ENCODE measurements at places on chromosomes 3 and 15.

GRCh38 chr3:13934813-13935212 lies 54.9 kb upstream of the WNT7A start:
- H3K4me3 ChIP-seq, result no peak overlapping the region
- no peak overlapping the region for H3K27ac ChIP-seq
- H3K36me3 ChIP-seq, result no peaks in the 10 kb centered on the region
- H3K27me3 ChIP-seq, result no peaks in the 10 kb centered on the region
- H3K4me1 ChIP-seq, result peaks cover 7% of the 10 kb centered on the region
- no peak for DNase-seq

GRCh38 chr3:144181062-144181461 lies 209.4 kb downstream of the DIPK2A start:
- no peaks in the 10 kb centered on the region for H3K36me3 ChIP-seq
- no peak overlapping the region for H3K4me3 ChIP-seq
- H3K4me1 ChIP-seq, result no peaks in the 10 kb centered on the region
- no peaks in the 10 kb centered on the region for H3K27me3 ChIP-seq
- no peak for DNase-seq

DNA sequence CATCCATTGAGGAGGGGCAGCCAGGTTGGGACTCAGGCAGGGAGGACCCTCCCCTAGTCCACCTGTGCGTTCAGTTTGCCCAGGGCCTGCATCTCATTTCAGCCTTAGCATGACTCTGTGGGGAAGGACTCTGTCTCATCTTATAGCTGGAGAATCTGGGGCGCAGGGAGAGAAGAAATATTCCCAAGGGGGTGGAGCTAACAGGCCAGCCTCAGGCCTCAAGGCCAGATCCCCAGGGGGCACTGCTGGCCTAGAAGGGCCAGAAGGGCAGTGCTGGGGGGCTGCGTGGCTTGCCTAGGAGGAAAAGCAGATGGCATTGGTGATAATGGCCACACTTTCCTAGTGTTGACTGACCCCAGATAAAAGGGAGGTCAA lies 10.9 kb downstream of the AMOTL2 start:
- H3K4me1 ChIP-seq, result peaks cover 27% of the 10 kb centered on the region
- peak overlapping the region; percentile 29 for H3K4me3 ChIP-seq
- H3K36me3 ChIP-seq, result no peaks in the 10 kb centered on the region
- no peak overlapping the region for H3K27ac ChIP-seq
- DNase-seq, result no peak
- no peaks in the 10 kb centered on the region for H3K27me3 ChIP-seq

DNA sequence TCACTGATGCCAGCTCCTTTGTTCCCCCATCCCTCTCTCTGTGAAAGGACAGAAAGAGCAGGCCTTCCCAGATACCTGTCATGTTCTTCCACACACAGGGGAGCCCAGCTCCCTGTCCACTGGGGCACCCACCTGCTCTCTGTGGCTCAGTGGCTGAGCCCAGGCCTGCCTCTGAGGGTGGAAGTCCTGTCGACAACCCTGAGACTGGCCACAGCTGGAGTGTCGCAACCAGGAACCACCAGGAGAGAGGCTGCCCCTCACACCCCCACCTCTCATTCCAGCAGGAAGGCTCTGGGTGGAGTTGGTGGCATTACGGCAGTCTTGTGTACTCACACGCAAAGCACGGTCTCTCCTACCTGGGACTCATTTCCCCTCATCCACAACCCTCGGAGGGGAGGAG lies 66.3 kb downstream of the MEGF11 start:
- peaks cover 12% of the 10 kb centered on the region for H3K27me3 ChIP-seq
- DNase-seq, result no peak
- no peak overlapping the region for H3K4me3 ChIP-seq
- H3K36me3 ChIP-seq, result no peaks in the 10 kb centered on the region
- H3K4me1 ChIP-seq, result no peaks in the 10 kb centered on the region

DNA sequence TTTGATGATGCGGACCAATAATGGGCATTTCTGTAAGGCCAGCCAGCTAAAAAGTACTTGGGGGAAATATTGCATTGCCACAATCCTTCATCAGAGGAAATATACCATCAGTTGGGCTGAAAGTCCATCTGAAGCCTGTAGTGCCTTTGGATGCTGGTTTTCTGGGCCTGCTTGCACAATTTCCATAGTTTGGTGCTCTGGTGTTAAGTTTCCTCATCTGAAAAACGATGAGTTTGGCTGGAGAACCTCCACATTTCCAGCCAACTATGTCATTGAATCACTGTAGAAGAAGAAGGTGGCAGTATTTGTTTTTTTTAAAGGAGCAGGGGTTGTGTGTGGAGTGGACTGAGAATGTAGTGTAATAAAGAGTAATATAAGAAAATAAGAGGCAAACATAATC lies 10.1 kb downstream of the CCNB2 start:
- no peaks in the 10 kb centered on the region for H3K27me3 ChIP-seq
- H3K27ac ChIP-seq, result no peak overlapping the region
- no peak for DNase-seq
- H3K36me3 ChIP-seq, result no peaks in the 10 kb centered on the region

GRCh38 chr3:152151216-152151876 lies 117.4 kb upstream of the MBNL1 start:
- no peak overlapping the region for H3K4me3 ChIP-seq
- no peak overlapping the region for H3K27ac ChIP-seq
- no peaks in the 10 kb centered on the region for H3K36me3 ChIP-seq
- no peaks in the 10 kb centered on the region for H3K27me3 ChIP-seq
- DNase-seq, result no peak

DNA sequence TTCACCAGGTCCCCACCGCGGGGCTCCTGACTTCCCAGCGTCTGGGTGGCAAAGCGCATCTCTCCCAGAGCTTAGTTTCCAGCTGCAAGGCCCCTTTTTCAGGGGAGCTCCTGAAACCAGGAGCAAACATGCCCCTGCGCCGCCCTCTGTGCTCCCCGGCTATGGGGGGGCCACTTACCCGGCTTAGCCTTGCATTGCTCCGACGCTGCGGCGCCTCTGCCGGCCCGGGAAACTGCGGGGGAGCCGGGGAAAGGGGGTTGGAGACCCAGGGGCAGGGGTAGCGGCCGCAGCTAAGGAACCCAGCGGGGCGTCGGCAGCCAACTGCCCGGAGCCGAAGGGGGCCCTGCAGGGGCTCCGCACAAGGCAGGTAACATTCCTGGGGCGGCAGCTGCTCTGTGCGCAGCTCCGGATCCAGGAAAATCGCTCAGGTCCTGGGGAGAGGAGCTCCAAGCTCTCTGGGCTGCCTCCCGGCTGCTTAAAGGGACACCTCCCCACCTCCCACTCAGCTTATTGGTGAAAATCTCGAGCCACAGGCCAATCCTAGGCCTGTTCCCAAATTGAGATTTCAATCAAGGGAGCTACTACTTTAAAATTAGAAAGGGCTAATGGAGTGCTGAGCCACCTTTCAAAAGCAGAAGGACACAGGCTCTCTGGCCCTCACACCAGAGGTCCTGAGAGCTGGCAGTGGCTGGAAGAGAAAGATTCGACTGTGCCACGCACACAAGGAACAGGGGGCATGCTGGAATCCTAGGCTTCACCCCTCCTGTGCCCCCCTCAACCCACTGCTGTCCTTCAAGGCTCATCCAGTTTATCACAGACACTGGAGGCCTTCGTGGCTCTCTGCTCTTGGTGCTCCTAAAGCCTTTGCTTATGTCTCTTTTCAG lies 42.7 kb upstream of the PRICKLE2 start:
- no peaks in the 10 kb centered on the region for H3K36me3 ChIP-seq
- no peak for DNase-seq
- H3K27me3 ChIP-seq, result no peaks in the 10 kb centered on the region
- H3K4me1 ChIP-seq, result no peaks in the 10 kb centered on the region

DNA sequence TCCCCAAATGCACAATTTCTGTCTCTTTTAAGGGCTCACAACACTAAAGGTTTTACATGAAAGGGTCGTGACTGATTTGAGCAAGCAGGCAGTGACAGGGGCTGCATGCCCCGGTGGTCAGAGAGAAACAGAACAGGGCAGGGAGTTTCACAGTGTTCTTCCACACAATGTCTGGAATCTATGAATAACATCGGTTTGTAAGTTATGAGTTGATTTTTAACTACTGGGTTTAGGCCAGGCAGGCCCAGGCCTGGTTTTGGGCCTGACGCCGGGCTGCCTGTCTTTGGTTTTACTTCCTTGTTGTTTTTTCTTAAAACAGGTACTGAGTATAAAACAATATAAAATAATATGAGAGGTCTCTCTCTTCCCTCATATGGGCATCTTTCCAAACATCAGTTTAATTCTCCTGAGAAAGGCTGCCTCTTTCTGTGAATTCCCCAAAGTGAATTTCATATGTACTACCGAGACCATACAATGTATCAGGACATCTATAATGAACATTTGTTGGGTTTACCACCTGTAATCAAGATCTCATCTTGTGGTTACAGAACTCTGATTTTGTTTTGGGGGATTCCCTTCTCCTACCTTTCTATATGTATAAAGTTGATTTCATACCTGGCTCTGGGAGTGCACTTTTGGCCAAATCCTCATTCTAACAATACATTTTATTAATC lies 74.4 kb downstream of the CD200 start:
- DNase-seq, result no peak
- H3K4me3 ChIP-seq, result no peak overlapping the region
- no peak overlapping the region for H3K27ac ChIP-seq
- H3K4me1 ChIP-seq, result no peaks in the 10 kb centered on the region

DNA sequence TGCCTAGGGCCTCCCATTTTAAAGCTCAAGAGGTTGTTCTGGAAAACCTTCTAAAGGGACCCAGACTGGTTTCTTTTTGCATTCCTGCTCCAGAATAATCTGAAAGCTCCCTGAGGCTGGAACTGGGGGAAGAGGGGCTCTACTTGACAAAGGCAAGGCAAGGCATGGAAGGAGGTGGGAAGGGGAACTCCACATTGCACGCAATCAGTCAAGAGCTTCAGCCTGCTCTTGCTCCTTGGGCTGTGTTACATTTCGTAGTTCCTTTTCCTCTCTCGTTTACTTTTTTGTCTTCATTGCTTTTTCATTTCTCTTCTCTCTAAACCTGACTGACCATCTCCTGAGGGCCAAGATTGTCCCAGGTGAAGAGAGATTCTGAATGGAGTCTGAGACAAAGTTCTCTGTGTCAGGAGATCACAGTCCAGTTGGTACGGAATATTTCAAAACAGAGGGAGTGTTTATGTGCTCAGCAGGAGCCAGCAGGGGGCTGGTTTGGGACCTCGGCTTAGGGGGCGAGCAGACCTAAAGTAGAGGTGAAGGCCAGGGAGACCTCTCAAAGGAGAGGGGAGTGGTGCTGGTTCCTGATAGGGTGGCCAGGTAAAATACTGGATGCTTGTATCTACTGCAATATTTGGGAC lies 6.0 kb upstream of the KCTD6 start:
- H3K27me3 ChIP-seq, result no peaks in the 10 kb centered on the region
- H3K36me3 ChIP-seq, result no peaks in the 10 kb centered on the region
- H3K27ac ChIP-seq, result no peak overlapping the region
- peaks cover 13% of the 10 kb centered on the region for H3K4me1 ChIP-seq
- no peak for DNase-seq

DNA sequence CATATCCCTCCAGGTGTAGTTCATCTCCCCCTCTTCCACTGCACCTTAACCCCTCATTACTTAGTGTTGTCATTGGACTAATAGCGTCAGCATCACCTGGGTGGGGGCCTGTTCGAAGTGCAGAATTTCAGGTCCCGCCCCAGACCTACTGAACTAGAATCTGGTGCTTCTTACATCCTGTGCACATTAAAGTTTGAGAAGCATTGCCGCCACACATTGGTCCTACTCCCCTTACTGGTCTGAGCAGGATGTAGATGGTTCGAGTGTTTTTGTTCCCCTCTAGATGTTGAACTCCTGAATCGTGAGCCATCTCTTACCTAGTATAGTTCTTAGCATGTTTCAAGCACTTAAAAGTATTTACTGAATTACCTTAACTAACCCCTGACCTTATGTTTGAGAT lies 13.2 kb downstream of the KLHL18 start:
- H3K4me1 ChIP-seq, result peaks cover 12% of the 10 kb centered on the region
- DNase-seq, result no peak
- no peaks in the 10 kb centered on the region for H3K27me3 ChIP-seq
- H3K36me3 ChIP-seq, result no peaks in the 10 kb centered on the region
- no peak overlapping the region for H3K27ac ChIP-seq

GRCh38 chr3:128483657-128484403 lies 9.2 kb downstream of the GATA2 start:
- no peaks in the 10 kb centered on the region for H3K36me3 ChIP-seq
- no peak overlapping the region for H3K27ac ChIP-seq
- peaks cover 41% of the 10 kb centered on the region for H3K4me1 ChIP-seq
- H3K4me3 ChIP-seq, result no peak overlapping the region

DNA sequence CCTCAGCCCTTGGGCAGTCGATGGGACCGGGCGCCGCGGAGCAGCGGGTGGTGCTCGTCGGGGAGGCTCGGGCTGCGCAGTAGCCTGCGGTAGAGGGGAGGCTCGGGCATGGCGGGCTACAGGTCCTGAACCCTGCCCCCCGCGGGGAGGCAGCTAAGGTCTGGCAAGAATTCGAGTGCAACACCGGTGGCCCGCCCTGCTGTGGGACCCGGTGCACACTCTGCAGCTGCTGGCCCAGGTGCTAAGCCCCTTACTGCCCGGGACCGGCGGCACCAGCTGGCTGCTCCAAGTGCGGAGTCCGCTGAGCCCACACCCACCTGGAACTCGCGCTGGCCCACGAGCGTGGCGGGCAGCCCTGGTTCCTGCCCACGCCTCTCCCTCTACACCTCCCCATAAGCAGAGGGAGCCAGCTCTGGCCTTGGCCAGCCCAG lies 377.7 kb upstream of the RBMS3 start:
- no peaks in the 10 kb centered on the region for H3K36me3 ChIP-seq
- no peak overlapping the region for H3K4me3 ChIP-seq
- H3K4me1 ChIP-seq, result no peaks in the 10 kb centered on the region
- no peak overlapping the region for H3K27ac ChIP-seq

GRCh38 chr3:161073181-161073580 lies 32.0 kb downstream of the B3GALNT1 start:
- H3K4me3 ChIP-seq, result no peak overlapping the region
- H3K4me1 ChIP-seq, result no peaks in the 10 kb centered on the region
- no peaks in the 10 kb centered on the region for H3K36me3 ChIP-seq
- H3K27me3 ChIP-seq, result no peaks in the 10 kb centered on the region

DNA sequence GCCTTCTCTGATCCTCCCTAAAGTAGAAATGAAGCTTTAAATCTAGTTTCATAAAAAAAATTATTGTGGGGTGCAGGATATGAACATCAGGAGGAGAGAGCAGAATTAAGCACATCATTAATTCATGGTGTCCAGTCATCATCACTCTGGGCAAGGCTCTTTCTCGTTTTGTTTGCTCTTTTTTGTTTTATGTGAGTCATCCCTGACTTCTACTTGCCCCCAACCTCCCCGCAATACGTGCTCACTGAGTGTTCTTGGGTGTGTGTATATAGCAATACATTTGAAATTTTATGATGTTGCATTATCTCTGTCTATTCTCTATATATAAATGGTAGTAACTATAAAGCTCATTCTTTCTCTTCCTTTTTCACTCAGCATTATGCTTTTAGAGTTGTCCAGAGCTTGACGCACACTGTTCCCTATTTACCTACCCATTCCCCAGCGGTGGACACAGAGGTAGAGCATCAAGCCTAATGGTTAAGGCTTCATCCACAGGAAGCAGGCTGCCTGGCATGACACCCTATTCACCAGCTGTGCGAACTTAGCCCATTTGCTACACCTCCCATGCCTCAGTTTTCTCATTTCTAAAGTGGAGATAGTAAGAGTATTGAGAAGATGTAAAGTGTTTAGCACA lies 72.3 kb downstream of the CD200R1L start:
- no peaks in the 10 kb centered on the region for H3K27me3 ChIP-seq
- H3K36me3 ChIP-seq, result no peaks in the 10 kb centered on the region
- no peak for DNase-seq
- peaks cover 68% of the 10 kb centered on the region for H3K4me1 ChIP-seq

- H3K36me3 ChIP-seq, result no peaks in the 10 kb centered on the region
- no peaks in the 10 kb centered on the region for H3K27me3 ChIP-seq
- H3K27ac ChIP-seq, result no peak overlapping the region
- H3K4me1 ChIP-seq, result peaks cover 34% of the 10 kb centered on the region
These were observed 10.8 kb downstream of the NEK10 start for GRCh38 chr3:27358372-27358771.

GRCh38 chr15:31457161-31457560 lies 130.5 kb downstream of the KLF13 start:
- DNase-seq, result no peak
- no peak overlapping the region for H3K27ac ChIP-seq

Data from CD4-positive, alpha-beta memory T cell (primary cell).